HepG2 (cell line): ENCODE measurements at places on chromosomes 1 and 21. TPM values are rescaled to one million over a fixed set of nuclear protein-coding genes. Genes with fewer than 3 reads are reported as not detected.

Gene SERINC2
- polyA plus RNA-seq = 126 and 165 TPM in 2 replicates

Gene SLC16A4
- polyA plus RNA-seq = 1.5 and 1.6 TPM in 2 replicates

Gene OVAAL
- polyA plus RNA-seq = 0.04 and 0.08 TPM in 2 replicates

Gene CLDN17
- polyA plus RNA-seq = not detected in 2 replicates

Gene PADI3
- not detected in 2 replicates for polyA plus RNA-seq

Gene EPHB2
- 0.03 TPM in 2 replicates for polyA plus RNA-seq

Gene TENT5C
- 0.30 and 0.38 TPM in 2 replicates for polyA plus RNA-seq

DNA sequence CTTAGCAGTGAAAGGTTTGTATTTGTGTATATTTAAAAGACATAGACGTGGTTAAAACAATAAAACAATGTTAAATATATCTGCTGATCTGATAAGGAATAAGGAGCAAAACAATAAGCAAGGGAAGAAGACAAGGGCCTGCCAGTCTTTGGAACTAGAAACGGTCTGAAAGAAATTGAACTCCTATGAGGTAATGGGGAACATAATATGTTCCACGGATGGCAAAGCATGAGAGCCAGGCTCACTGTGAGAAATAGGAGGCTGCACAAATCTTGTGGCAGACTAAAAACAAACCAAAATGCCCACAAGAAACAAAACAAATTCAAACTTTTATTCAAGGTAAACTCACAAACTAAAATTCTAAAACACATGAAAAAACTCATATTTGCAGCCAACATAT, 150.5 kb downstream of the NTMT2 start:
- H3K36me3 ChIP-seq = no peaks in the 10 kb centered on the region
- H3K27me3 ChIP-seq = no peaks in the 10 kb centered on the region
- no peak for DNase-seq

DNA sequence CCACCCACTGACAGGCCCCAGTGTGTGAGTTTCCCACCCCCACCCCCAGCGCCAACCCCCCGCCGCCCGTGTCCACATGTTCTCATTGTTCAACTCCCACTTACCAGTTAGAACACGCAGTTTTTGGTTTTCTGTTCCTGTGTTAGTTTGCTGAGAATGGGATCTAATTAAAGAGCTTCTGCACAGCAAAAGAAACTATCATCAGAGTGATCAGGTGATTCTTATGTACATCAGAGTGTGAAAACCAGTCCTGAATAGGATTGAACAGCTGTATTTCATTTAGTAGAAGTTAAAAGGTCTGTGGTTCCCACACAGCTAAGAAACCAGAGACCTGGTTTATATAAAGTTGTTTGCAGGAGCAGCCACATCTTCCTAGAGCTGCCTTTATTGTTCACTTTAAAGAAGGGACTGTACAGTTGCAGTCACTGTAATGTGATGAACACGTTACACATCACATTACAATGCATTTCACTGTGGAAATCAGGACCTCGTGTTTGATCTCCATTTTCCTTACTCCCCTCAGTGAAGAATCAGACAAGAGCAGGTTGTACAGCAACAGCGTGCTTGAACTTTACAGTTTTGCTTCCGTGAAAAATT, 1.2 kb downstream of the GBP6 start:
- H3K4me3 ChIP-seq = no peak overlapping the region
- DNase-seq = no peak
- no peaks in the 10 kb centered on the region for H3K36me3 ChIP-seq
- no peaks in the 10 kb centered on the region for H3K27me3 ChIP-seq
- no peaks in the 10 kb centered on the region for H3K4me1 ChIP-seq

DNA sequence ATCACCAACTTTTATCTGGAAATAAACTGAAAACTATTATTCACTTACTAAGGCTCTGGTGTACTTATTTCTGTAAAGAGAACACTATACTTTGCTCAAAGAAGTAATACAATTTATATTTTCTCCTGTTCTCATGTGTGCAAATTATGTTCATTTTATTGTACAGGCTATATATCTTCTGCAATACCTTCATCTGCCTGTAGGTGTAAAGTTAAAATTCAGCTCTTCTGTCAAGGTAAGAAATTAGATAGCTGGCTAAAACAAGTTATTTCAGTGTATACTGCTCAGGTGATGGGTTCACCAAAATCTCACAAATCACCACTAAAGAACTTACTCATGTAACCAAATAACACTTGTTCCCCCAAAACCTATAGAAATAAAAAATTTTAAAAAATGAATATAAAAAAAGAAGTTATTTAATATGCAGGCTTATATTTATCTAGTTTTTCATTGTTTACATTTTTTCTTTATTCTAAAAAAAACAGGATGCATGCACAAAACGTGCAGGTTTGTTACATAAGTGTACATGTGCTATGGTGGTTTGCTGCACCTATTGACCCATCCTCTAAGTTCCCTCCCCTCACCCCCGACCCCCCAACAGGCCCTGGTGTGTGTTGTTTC, 81.5 kb downstream of the PTGER3 start:
- H3K36me3 ChIP-seq = no peaks in the 10 kb centered on the region
- peak; percentile 10 for DNase-seq
- H3K4me1 ChIP-seq = no peaks in the 10 kb centered on the region
- no peak overlapping the region for H3K4me3 ChIP-seq
- H3K27me3 ChIP-seq = no peaks in the 10 kb centered on the region

GRCh38 chr21:31498985-31499384, 154.9 kb upstream of the TIAM1 start:
- no peaks in the 10 kb centered on the region for H3K36me3 ChIP-seq
- DNase-seq = no peak
- no peak overlapping the region for H3K4me3 ChIP-seq
- no peak overlapping the region for H3K27ac ChIP-seq
- no peaks in the 10 kb centered on the region for H3K27me3 ChIP-seq

- no peak for DNase-seq
- no peak overlapping the region for H3K4me3 ChIP-seq
- H3K36me3 ChIP-seq = no peaks in the 10 kb centered on the region
- 0 out of 2 replicates have a peak, but pooled peaks cover 7% of the 10 kb centered on the region for H3K4me1 ChIP-seq
- H3K27ac ChIP-seq = no peak overlapping the region
- no peaks in the 10 kb centered on the region for H3K27me3 ChIP-seq
Measured at GRCh38 chr1:174874331-174875053, 125.3 kb upstream of the CACYBP start.

GRCh38 chr21:42346441-42346840, 4.4 kb downstream of the TFF2 start:
- peaks cover 14% of the 10 kb centered on the region for H3K4me1 ChIP-seq
- H3K27ac ChIP-seq = no peak overlapping the region
- no peak overlapping the region for H3K4me3 ChIP-seq
- no peaks in the 10 kb centered on the region for H3K36me3 ChIP-seq
- no peak for DNase-seq

- peaks cover 11% of the 10 kb centered on the region for H3K4me1 ChIP-seq
- H3K27ac ChIP-seq = no peak overlapping the region
- no peak overlapping the region for H3K4me3 ChIP-seq
- no peak for DNase-seq
- H3K36me3 ChIP-seq = no peaks in the 10 kb centered on the region
Measured at GRCh38 chr1:226625326-226625725, 76.8 kb downstream of the STUM start.

- peak; percentile 25 for DNase-seq
- H3K4me1 ChIP-seq = peaks cover 7% of the 10 kb centered on the region; the same call in 1 of the 2 replicates
- no peak overlapping the region for H3K4me3 ChIP-seq
- H3K27ac ChIP-seq = no peak overlapping the region
- H3K27me3 ChIP-seq = no peaks in the 10 kb centered on the region
Measured at GRCh38 chr1:180675586-180675985, 43.8 kb downstream of the XPR1 start.

GRCh38 chr21:26449161-26449560, 123.9 kb downstream of the CYYR1 start:
- H3K36me3 ChIP-seq = no peaks in the 10 kb centered on the region
- H3K27ac ChIP-seq = no peak overlapping the region
- no peaks in the 10 kb centered on the region for H3K4me1 ChIP-seq
- H3K4me3 ChIP-seq = no peak overlapping the region
- DNase-seq = no peak
- no peaks in the 10 kb centered on the region for H3K27me3 ChIP-seq

DNA sequence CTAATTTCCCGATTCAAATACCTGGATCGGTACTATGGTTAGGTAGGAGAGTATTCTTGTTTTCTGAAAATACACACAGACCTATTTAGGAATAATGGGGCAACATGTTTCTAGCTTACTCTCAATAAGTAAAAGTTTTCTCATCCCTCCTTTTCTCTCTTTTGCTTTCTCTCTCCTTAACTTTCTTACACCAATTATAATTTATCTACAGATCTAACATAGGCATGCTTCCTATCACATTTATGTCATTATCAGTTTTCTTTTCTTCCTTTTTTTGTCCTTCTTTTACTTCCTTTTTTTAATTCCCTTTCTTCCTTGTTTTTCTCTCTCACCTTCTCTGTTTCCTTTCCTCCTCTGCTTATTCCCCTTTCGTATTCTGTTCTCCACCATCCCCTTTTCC, 20.3 kb downstream of the SNX7 start:
- DNase-seq = no peak
- no peak overlapping the region for H3K27ac ChIP-seq
- H3K4me1 ChIP-seq = no peaks in the 10 kb centered on the region
- H3K36me3 ChIP-seq = peaks cover 10% of the 10 kb centered on the region; the same call in 2 of the 3 replicates
- no peak overlapping the region for H3K4me3 ChIP-seq
- no peaks in the 10 kb centered on the region for H3K27me3 ChIP-seq

DNA sequence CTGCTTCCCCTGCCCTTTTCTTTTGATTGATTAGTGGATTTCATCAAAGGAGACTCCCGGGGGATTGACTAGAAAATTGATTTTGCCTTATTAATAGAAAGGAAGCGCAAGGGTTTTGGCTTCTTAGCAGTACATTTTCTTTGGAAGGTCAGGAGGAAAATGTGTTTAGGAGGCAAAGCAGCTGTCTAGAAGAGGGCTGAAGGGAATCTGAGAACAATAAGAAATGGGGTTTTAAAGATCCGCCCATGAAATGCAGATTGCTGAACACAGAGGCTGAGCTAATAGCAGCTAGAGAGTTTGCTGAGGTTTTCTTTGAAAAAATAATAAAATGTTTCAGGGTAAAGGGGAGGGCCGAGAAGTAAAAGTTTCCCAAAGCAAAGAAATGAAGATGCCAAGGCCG, 4.9 kb downstream of the SERTAD4 start:
- peaks cover 4% of the 10 kb centered on the region for H3K27me3 ChIP-seq
- no peaks in the 10 kb centered on the region for H3K36me3 ChIP-seq
- H3K4me3 ChIP-seq = no peak overlapping the region
- no peak for DNase-seq
- H3K27ac ChIP-seq = no peak overlapping the region

DNA sequence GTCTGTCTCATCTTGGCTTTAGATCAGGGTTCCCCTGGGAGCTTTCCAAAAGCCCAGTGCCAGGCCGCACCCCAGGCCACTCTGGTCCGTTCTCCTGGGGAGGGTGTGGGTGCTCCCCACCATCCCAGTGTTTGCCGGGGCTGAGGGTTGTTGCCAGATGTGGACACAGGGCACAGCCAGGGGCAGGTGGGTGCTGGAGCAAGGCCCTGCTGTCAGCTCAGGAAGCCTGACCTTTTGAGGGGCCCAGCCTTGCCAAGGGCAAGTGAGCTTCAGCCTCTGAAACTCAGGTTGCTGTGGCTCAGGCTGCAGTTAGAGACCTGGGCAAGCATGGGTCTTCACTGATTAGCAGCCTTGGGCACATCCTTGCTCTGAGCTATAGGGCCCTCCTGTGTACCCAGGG, 22.8 kb upstream of the ZBTB21 start:
- H3K27me3 ChIP-seq = peaks cover 11% of the 10 kb centered on the region; the same call in 2 of the 3 replicates
- H3K27ac ChIP-seq = no peak overlapping the region
- H3K4me1 ChIP-seq = peaks cover 8% of the 10 kb centered on the region
- H3K4me3 ChIP-seq = no peak overlapping the region

GRCh38 chr1:211037095-211037494, 96.9 kb downstream of the KCNH1 start:
- H3K4me1 ChIP-seq = no peaks in the 10 kb centered on the region
- no peak overlapping the region for H3K4me3 ChIP-seq
- H3K27ac ChIP-seq = no peak overlapping the region
- H3K27me3 ChIP-seq = no peaks in the 10 kb centered on the region; the same call in 1 of the 2 replicates
- H3K36me3 ChIP-seq = no peaks in the 10 kb centered on the region
